ENCODE measurements at places on chromosomes 7 and 10.

DNA sequence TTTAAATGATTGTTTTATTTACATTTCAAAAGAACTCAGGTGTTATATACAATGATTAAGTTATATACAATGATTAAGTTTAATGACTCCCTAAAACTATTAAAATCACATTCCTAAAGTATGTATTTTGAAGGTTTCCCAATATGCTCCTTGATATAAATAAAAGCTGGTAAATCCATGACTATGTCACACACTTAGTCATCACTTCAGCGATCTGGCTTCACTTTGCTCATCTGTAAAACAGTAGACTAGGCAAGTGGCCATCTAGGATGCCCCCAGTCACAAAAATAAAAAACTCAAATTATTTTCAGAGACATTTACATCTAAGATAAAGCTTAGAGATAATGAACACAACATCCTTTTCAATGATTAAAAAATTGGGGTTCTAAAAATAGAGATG lies 10.8 kb downstream of the ICA1 start:
- DNase-seq = no peak

GRCh38 chr7:142001163-142001874 lies 5.6 kb downstream of the MGAM start:
- no peak for DNase-seq

DNA sequence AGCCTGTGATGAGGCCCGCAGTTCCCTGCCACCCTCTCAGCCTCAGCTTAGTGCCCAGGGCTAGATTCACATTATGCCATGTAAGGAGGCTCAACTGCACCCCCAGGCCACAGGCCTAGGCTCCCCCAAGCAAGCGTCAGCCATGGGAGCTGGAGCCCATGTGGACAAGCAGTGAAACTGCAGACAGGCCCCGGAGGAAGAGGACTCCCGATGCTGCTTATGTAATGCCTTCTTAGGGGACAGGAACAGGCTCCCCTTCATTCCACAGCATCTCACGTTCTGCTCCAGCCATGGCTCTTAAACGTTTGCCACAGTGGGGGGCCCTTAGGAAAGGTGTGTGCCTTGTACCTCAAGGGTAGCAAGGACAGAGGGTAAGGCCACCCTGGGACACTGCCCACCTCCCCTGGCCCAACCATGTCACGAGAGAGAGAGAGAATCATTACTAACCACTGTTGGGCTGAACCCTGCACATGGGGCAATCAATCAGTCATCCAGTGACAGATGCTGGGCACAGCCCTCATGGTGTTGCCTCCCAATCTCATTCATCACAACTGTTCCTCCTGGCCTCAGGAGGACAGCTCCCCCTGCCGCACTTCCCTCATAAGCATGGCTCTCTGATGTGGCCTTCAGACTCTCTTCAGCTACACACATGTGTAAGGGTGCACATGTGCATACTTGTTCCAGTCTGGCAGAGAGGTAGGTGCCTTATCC lies 263.0 kb downstream of the GRID1 start:
- no peak for DNase-seq

- no peak for DNase-seq
These were observed 442.4 kb downstream of the GALNT17 start for GRCh38 chr7:71574153-71574860.

DNA sequence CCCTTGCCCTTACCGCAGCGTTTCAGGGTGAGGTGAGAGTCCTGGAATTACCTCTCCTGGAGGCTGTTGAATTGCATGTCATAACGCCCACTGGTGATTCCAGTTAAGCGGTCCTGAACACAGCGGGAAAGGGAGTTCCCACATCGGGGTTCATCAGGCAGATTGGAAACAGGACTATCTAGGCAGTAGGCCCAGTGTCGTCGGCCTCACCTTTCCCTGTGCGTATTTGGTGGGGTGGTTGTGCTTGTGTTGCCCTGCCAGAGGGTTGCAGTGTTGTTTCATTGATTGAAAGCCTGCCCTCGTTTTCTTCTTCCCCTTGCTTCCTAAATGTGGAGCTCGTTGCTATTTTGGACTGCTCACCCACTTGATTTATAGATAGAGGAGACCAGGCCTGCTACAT lies 10.6 kb upstream of the SUN1 start:
- DNase-seq = no peak

- no peak for DNase-seq
These were observed 8.1 kb downstream of the PGAM2 start for GRCh38 chr7:44057181-44057848.

GRCh38 chr7:21215307-21215706 lies 212.6 kb upstream of the SP4 start:
- DNase-seq = no peak

DNA sequence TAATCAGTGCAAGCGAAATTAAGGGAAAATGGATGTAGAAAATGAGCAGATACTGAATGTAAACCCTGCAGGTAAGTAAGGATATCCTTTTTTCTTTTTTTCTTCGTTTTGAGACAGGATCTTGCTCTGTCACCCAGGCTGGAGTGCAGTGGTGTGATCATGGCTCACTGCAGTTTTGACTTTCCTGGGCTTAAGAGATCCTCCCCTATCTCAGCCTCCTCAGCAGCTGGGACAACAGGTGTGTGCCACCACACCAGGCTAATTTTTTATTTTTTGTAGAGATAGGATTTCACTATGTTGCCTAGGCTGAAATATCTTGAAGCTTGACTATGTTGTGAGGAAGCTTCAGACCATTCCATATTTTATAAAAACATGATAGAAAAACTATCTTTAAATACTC lies 4.3 kb downstream of the PDCD4 start:
- DNase-seq = no peak

DNA sequence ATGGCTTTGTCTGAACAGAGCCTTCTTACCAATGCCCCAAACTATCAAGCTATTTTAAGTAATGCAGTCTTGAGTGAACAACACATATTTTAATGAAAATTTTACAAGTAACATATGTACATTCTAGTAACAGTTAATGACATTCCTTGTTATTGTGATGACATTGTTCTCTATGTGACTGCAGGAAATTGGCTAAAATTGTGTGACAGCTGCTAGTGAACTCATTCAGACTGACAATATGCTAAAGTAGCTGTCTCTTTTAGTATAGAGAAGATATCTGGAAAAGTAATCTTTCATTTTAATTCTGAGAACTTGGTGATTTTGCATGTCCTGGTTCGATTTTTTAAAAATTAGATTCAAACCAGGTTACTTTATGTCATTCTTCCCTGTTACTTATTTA lies 259.8 kb upstream of the MAGI2 start:
- no peak for DNase-seq

GRCh38 chr10:62268399-62269114 lies at the start of gene RTKN2:
Gene RTKN2, minus strand, starts transcription at chr10:62268844. Its CDS starts 234 bp downstream, at chr10:62268610.
- peak; percentile 98 for DNase-seq

GRCh38 chr10:72542396-72542815 lies 83.5 kb downstream of the MICU1 start:
- no peak for DNase-seq

- DNase-seq = peak; percentile 16
These were observed 49.1 kb downstream of the FEZF1 start for GRCh38 chr7:122255454-122255853.

DNA sequence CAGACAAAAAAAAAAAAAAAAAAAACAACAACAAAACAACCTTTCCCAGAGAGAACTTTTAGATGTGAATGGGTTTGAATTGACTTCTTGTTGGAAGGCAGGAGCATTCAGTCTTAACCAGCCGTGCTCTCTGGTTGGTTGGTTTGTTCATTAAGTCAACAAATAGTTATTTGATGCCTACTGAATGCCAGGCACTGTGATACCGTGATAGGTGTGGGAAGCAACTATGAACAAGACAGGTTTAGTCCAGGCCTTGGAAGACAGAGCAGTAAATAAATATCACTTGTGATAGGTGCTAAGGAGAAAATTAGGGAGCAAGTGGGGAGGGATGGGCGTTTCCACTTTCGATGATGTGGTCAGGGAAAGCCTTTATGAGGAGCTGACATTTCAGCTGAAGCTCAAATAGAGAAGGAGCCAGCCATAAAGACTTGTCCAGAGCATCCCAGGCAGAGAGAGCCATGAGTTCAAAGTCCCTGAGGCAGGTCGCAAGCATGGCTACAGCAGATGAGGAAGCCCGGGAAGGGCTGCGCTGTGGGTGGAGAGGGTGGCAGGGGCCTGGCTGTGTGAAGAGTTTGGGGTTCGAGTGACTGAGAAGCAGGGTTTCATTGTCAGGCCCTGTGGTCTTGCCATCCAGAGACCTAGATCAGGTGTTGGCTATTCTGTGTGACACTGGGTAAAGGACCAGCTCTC lies 8.0 kb downstream of the TSPAN15 start:
- no peak for DNase-seq

- DNase-seq = no peak
These were observed 33.8 kb upstream of the FIS1 start for GRCh38 chr7:101278461-101279292.

- DNase-seq = no peak
These were observed 31.1 kb upstream of the CELF2 start for GRCh38 chr10:10986606-10987005.

DNA sequence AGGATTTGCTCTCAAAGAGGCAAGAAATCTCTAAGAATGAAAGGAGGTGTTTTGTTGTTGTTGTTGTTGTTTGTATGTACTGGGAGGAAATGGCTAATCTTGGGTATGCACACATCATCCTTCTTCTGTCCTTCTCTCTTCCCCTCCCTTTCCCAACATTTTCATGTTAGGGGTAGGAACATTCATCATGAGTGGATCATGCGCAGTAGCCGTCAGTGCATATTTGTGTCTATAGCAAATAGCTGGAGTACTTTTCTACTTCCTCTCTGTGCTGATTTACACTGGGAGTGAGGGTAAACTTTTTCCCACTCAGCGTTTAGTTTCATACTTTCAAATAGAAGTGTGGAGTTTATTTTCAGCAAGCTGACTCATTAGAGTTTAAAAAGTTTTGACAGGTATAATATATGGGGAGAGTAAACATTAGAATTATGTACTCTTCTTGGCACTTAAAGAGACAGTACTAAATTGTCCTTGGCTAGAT lies 80.5 kb upstream of the PRKG1 start:
- no peak for DNase-seq

DNA sequence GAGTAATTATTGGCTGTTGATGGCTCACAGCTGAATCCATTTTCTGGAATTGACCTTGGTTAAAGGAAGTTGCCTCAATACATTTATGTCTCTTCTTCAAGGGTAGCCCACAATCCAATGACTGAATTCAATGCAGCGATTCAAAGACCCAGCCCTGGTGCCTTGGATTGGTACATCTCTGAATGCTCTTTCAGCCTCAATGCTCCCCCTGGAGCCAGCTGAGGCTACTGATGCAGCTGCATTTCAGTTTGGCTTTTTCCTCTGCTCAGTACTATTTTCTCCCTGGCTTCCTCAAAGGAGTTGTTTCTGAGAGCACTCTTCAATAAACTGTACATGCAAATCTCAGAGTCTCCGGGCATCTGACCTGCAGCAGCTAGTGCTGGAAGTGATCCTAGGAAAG lies 633 bp upstream of the EBLN1 start:
- no peak for DNase-seq

DNA sequence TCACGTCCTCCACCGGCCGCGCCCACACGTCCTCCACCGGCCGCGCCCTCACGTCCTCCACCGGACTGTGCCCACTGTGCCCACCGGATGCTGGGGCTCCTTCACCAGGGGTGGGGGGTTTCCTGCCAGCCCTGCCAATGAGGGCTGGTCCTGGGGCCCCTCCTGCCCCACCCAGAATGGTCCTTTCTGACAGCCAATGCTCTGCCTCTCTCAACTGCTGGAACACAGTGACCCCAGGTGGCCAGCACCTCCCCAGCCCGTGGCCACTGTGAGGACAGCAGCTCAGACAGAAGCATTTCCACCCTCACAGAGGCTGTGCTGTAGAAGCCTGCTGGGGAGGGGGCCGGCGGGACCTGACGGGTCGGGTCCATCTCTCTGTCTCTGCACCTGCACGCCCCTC lies 90.1 kb upstream of the DNAAF5 start:
- DNase-seq = peak; percentile 48

GRCh38 chr7:106022193-106022821 lies 59.2 kb downstream of the CDHR3 start:
- no peak for DNase-seq

DNA sequence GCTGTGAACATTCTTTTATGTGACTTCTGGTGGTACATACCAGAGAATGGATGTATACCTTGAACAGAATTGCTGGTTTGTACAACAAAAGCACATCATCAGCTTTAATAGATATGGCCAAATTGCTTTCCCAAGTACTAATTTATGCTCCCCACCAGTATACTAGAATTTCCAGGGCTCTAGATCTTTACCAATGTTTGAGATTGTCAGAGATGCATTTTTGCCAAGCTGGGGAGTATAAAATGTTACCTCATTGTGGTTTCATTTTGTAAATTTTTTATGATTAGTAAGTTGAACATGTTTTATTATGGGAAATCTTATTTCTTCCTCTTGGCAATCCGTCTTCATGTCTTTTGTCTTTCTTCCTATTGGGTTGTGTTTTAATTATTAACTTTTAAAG lies 179.9 kb upstream of the TMEM106B start:
- DNase-seq = no peak

- DNase-seq = peak; percentile 42
These were observed 727.3 kb downstream of the AUTS2 start for GRCh38 chr7:70325509-70326101.

GRCh38 chr10:31974434-31975124 lies 45.9 kb upstream of the ARHGAP12 start:
- DNase-seq = no peak

- no peak for DNase-seq
These were observed 148.8 kb downstream of the PPP1R9A start for GRCh38 chr7:95056107-95056739.

DNA sequence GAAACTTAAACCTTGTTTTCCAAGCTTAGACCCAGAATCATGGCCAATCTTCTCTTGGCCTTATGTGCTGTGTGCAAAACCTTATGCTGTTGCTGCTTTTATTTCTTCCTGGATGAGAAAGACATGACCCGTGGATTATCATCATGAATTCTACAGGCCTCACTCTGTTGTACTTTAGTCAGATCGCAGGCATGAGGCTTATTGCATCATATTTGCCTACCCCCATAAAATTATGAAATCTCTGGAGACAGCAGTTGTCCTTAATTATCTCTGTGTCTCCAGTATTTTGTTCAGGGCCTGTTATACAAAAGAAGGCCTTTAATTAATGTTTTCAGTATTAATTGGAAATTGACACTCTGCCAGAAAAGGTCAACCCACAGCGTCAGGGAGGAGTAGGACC lies 71.6 kb downstream of the PLCE1 start:
- DNase-seq = no peak

- DNase-seq = no peak
These were observed 7.1 kb downstream of the ERV3-1 start for GRCh38 chr7:64999165-65000004.

All from glutamatergic neuron (in vitro differentiated cells).